ENCODE measurements at places on chromosomes 5 and 9.

DNA sequence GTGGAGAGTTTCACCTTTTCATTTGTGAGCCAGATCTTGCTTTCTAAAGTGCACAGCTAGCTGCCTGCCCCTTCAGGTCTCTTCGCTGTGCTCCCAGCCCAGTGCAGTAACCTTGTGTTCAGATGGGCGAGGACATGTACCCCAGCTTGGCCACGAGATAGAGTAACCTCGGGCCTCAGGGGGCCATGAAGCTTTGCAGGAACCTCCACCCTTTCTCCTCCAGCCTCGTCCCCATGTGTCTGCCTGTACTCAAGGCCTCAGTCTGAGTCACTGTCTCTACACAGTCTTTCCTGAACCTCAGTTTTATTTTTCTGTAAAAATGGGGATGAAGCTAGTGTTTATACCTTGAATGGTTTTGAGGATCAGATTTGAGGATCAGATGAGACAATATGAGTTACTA lies 37.9 kb downstream of the ERGIC1 start:
- no peak for DNase-seq

DNA sequence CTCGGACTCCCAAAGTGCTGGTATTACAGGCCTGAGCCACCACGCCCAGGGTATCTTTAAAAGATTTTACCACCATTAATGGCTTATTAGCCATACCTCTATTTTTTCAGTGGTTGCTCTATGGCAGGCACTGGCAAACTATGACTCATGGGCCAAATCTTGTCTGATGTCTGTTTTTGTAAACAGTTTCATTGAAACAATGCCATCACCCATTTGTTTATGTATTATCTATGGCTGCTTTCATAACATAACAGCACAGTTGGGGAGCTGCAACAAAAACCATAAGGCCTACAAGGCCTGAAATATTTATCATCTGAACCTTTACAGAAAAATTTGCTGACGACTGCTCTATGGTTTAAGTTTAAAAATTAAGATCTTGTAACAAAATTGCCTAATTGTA lies 66.8 kb downstream of the SLC38A9 start:
- DNase-seq, result no peak

- DNase-seq, result no peak
Observed at GRCh38 chr5:137113161-137113560, 386.0 kb downstream of the SPOCK1 start.

- DNase-seq, result no peak
Observed at GRCh38 chr5:172906436-172906835, 52.8 kb upstream of the RPL26L1 start.

- DNase-seq, result no peak
Observed at GRCh38 chr5:122882831-122883230, 37.4 kb downstream of the SNX24 start.

GRCh38 chr5:172985596-172985995 lies 2.0 kb downstream of the ATP6V0E1 start:
- no peak for DNase-seq

DNA sequence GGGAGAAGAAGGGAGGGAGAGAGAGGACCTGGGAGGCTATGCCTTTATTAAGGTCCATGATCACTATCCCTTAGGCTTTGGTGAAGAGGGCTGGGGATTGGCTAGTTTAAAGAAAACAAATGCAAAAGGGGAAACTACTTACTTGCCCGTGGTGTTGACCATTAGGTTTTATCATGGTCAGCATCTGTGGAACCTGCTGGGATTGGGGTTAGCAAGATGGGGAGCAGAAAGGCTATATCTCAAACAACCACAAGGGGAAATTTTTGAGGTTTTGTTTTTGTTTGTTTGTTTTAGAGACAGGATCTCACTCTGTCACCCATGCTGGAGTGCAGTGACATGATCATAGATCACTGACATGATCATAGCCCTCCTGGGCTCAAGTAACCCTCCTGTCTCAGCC lies 9.0 kb upstream of the RAD23B start:
- DNase-seq, result no peak

All from stimulated activated CD4-positive, alpha-beta T cell treated with anti-CD3 and anti-CD28 coated beads, Interleukin-2, amount 100 ng/mL, for 4 hours (primary cell).